ENCODE measurements at places on chromosomes 12 and 14.

DNA sequence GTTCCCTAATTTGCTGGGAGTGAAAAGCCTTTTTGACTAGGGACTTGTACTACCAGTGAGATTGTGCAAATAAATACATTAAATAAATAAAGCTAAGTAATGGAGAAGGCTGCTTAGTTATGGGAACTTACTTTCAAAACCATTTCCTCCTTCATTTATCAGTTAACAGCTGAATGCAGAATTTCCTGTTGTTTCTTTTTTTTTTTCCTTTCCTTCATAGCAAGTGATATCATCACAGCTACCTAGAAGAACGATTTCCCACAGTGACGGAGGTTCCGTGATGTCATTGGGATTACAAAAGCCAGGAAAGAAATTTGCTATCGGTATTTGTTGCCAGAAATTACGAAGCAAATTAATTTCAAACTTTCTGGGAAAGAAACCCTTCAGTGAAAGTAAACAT, 42.1 kb upstream of the SOCS2 start:
- no peak for DNase-seq

DNA sequence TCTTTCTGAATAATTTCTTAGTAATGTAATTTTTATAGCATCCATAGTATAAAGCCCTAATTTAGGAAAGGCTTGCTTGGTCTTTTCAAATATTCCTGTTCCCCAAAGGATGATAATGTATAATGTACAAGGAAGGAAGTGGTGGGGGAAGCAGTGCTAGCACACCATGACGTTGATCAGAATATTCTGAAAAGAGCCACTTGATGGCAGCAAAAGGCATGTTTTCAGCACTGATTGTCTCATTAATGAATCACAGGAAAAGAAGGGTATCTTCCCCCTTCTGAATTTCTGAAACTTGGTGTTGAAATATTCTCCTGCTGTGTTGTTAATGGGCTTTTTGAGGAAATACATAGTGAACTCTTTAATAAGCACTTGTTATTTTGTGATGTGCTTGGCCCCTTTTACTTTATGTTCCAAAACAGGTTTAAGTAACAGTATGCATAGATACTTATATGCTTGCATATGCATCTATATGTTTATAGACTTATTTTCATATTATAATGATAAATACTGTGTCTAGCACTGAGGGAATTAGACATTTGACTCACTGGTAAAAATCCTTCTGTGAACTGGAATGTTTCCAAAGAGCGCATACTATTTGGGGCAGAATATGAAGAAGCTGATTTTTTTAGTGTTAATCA, 122.0 kb downstream of the TMEM117 start:
- peak; percentile 9 for DNase-seq

- DNase-seq: no peak
Measured at GRCh38 chr12:65327207-65328076, 49.0 kb downstream of the MSRB3 start.

DNA sequence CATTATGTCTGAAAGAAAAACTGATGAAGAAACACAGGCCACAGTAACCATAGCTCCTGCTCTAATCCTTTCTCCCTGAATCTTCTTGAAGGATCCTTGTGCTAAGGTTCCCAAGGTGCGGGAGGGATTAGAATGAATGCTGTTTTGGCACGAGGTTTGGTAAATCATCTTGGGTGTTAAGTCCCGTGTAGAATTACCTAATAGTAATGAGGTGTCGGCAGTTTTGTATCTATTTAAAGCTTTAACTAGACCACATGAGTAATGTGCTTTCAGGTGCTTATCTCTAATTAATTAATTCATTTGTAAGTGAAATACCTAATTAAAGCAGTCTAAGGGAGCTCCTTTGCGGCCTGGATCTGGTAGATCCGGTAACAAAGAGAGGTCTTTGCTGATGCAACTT, 53.9 kb downstream of the GNG2 start:
- no peak for DNase-seq

DNA sequence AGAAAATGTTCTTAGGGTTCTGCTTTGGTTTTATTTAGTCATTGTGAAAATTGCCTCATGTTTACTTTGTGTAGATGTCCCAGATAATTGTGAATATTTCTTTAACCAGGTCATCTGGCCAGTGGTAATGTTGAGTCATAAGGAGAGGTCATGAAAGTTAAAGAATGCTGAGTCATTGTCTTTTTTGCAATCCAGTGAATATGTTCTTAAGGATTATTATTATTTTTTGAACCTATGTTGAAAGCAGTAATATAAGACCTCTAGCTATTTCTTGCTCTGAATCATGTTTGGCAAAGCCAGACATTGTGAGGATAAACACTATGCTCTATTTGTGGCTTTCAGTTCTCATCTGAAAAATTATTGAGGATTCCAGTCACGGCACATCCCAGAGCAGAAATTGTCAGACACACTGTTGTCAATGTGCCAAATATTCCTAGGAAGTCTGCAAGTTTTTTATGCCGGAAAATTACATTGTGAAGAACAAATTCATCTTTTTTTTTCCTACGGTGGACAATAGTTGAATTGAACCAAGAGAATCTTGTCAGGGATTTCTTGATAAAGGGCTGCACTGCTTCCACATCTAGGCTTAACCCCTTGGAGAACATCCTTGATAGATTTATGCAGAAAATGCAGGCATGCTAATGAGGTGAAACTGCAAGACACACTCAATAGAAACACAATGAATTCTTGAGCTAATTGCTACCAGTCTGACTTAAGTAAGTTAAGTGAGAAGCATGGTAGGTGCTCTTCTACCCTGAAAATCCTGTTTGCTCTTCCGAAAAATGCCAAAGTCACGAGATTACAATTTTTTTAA, 369.6 kb downstream of the ATP23 start:
- DNase-seq: no peak

- DNase-seq: no peak
Measured at GRCh38 chr12:101857043-101857558, 20.3 kb upstream of the DRAM1 start.

DNA sequence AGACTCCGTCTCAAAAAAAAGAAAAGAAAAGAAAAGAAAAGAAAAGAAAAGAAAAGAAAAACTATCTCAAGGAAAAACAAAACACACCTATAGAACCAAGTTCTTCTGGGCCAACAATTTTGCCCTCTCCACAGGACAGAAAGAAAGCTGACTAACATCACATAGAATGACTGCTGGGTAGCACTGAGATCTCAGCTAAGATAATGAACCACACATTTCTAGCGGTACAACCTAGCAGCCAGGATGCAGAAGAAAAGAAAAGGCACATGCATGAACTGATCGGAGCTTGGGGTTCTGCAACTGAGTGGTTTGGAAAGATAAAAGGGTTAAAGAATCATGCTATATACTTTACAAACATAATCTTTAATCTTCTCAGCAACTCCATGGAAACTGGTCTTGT, 19.5 kb downstream of the TMED10 start:
- DNase-seq: no peak

DNA sequence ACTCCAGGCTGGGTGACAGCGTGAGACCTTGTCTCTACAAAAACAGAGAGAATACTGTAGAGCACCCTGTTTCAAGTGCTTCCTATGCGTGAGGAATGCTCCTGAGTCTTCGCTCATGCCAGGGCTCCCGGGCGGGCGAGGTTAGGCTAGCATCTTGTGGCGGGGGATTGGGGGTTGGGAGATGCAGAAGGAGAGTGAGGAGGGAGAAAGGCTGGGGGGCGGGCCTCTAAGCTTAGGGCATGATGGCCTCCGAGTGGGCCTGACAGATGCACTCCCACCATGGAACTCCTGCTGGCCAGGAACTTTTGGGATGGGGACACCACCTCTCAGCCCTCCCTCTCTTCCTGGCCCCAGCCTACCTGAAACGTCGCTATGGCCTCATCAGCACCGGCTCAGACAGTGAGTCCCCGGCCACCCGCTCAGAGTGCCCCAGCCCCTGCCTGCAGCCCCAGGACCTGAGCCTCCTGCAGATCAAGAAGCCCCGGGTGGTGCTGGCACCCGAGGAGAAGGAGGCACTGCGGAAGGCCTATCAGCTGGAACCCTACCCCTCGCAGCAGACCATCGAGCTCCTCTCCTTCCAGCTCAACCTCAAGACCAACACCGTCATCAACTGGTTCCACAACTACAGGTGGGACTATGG, 27.3 kb downstream of the PHETA1 start:
- no peak for DNase-seq

- no peak for DNase-seq
Measured at GRCh38 chr14:89444516-89445125, 27.6 kb upstream of the FOXN3 start.

DNA sequence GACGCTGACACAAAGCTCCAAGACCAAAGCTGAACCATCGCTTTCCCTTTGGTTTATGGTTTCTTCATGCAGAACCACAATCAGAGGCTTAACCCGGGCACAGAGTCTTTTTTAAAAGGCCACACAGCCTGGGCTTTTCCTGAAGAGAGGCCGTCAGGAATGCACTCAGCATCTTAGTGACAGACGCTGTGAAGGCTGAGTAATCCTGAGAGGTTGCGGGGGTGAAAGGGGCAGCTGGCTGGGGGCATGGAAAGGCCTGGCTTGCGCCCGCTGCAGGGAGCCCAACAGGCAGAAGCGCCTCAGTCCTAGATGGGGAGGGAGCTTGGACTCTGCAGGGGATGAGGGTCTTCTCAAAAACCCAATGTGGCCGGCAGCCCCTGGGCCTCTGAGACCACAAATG, 13.6 kb downstream of the CTDSP2 start:
- no peak for DNase-seq

DNA sequence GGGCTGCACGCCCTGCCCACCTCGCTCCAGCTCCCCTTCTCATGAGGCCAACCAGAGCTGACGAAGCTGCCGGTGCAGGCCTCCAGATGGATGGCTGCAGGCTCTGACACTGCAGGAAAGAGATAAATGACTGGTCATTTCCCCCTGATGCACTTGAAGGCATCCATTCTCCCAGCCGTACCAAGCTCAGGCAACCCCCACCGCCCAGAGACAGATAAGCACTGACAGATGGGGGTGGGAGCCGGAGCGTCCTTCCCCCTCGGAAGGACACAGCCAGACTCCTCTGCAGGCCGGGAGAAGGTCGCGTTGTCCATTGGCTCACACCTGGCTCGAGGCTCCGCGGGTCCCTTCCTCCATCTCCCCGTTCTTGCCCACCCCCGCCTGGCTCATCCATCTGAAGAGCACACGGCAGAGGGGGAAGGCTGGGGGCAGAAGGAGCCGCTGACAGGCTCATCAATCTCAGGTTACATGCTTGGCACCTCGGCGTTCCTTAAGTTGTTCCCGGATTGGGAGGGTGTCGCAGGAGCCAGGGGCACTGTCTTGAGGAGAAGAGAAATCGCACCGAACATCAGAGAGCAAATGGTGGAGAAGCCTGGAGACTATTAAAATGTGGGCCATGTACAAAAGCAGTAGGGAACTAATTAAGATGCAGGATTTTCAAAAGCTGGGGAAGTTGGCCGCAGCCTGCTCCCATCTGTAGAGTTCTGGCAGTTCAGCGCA, 151.6 kb downstream of the DPF3 start:
- DNase-seq: no peak

DNA sequence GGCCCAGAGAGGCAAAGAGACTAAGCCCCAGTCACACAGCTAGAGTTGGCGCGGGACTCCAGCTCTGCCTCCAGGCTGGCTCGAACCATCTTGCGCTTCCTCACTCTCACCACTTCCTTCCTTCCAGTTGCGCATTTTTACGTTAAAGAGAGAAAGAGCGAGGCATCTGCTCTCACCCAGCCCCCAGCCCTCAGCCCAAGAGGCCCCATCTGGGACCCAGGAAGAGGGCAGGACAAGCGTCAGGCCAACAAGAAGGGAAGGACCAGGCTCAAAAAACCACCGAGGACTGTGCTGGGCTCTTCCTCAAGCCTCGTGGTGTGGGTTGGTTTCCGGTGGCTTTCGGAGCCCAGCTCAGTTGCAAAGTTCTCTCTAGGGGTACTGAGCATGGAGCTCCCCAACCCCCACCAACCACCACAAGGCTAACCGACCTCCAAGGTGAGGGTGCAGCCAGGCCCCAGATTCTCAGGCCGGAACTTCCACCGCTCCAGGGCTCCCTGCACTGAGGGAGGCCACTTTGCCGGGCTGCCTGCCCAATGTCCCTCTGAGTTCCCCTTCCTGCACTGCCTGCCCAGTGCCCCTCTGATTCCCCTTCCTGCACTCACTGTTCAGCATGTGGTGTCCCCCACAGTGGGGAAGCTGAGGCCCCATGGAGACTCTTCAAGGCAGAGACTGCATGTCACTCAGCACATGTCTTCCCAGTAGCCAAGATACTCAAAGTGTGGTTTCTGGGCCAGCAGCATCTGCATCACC, 35.9 kb downstream of the TESC start:
- DNase-seq: no peak

GRCh38 chr12:19227880-19228210, 98.3 kb downstream of the PLEKHA5 start:
- no peak for DNase-seq

- no peak for DNase-seq
Measured at GRCh38 chr14:70671652-70672644, 30.2 kb downstream of the TTC9 start.

DNA sequence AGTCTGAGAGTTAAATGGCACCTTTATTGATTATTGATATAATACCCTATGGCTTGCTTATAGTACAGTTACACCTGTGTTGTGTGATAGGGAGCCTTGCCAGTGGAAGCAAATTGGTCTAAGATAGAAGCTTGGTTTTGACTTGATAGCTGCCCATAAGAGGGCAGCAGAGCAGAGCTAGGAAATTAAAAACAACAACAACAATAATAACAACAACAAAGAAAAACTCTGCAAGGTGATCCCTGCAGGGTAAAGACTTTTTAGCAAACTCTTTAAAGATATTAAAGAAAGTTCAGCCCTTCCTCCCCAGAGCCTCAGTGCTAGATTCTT, 18.0 kb upstream of the RNASE10 start:
- DNase-seq: no peak

- no peak for DNase-seq
Measured at GRCh38 chr14:30610787-30611343, 11.3 kb upstream of the SCFD1 start.

DNA sequence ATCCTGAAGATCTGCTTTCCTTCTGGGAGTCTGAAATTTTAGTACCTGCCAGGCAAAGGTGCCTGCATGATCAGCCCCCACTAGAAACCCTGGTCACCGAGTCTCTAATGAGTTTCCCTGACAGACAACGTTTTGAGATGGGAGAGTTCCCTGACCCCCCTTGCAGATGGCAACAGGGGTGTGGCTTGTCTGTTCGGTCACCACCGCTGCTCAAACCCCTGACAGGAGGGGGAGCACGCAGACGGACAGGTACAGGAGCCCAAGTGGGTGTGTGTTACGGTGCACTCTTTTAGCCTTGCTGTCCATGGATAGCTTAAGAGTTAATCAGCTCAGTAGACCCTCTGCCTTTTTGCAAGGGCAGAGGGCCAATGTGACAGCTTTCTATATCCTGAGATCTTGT, 19.3 kb upstream of the CDKN3 start:
- no peak for DNase-seq

- peak; percentile 28 for DNase-seq
Measured at GRCh38 chr14:58171090-58171489, 19.1 kb upstream of the ARMH4 start.

Data from NCI-H526 (cell line).